RWPE2 (cell line): ENCODE measurements at places on chromosomes 2 and 18.

DNA sequence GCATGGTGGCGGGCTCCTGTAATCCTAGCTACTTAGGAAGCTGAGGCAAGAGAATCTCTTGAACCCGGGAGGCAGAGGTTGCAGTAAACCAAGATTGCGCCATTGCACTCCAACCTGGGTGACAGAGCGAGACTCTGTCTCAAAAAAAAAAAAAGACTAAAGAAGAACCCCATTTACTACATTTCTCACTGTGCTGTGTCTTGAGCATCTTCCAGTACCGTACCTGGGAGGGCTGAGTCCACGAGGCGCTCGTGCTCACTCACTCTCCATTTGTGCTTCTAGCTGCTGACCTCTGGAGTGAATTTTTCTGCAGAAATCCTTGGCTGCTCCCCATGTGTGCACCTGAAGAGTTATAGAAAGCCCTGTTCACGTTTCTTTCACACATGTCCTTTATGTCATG lies 204.8 kb downstream of the LDLRAD4 start:
- no peak for DNase-seq

DNA sequence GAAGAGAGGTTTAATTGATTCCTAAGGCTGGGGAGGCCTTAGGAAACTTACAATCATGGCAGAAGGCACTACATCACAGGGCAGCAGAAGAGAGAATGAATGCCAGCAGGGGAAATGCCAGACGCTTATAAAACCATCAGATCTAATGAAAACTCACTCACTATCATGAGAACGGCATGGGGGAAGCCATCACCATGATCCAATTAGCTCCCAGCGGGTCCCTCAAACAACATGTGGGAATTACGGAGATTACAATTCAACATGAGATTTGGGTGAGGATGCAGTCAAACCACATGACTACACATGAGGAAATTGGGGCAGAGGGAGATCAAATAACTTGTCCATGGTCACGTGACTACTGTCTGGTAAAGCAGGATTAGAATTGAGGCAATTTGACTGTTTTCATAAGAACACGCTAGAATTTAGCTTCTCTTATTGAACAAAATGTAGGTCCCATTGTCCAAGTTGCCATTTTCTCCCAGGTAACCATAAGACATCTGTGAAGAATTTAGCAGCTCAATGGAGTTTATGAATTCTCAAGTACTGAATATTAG lies 445.1 kb upstream of the CDH20 start:
- DNase-seq, result no peak

- DNase-seq, result no peak
Measured at GRCh38 chr2:227990937-227991336, 119.5 kb downstream of the DAW1 start.

GRCh38 chr2:214503568-214503967 lies 92.7 kb downstream of the VWC2L start:
- DNase-seq, result no peak

DNA sequence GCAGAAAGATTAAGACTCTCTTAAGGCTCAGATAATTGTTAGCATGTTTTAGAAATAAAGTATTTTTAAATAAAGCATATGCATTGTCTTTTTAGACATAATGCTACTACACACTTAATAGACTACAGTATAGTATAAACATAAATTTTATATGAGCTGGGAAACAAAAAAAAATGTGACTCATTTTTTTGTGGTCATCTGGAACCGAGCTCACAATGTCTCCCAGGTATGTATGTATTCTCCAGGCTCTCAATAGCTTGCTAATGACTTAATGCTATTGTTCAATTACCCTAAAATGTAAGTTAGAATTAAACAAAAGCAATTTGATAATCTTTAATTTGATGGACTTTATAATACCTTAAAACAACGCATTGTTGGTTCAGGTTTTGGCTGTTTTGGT lies 167.2 kb downstream of the NUP35 start:
- DNase-seq, result no peak

GRCh38 chr2:149451417-149452165 lies 121.2 kb downstream of the LYPD6 start:
- DNase-seq, result no peak

- DNase-seq, result no peak
Measured at GRCh38 chr18:34098109-34098508, 126.6 kb downstream of the NOL4 start.

- DNase-seq, result no peak
Measured at GRCh38 chr2:135299165-135299564, 231.9 kb downstream of the ZRANB3 start.

GRCh38 chr2:219823574-219823973 lies 196.1 kb downstream of the SLC4A3 start:
- DNase-seq, result no peak

GRCh38 chr18:57294547-57294946 lies 57.8 kb upstream of the ST8SIA3 start:
- no peak for DNase-seq

GRCh38 chr2:165431014-165431413 lies 38.5 kb upstream of the CSRNP3 start:
- no peak for DNase-seq

DNA sequence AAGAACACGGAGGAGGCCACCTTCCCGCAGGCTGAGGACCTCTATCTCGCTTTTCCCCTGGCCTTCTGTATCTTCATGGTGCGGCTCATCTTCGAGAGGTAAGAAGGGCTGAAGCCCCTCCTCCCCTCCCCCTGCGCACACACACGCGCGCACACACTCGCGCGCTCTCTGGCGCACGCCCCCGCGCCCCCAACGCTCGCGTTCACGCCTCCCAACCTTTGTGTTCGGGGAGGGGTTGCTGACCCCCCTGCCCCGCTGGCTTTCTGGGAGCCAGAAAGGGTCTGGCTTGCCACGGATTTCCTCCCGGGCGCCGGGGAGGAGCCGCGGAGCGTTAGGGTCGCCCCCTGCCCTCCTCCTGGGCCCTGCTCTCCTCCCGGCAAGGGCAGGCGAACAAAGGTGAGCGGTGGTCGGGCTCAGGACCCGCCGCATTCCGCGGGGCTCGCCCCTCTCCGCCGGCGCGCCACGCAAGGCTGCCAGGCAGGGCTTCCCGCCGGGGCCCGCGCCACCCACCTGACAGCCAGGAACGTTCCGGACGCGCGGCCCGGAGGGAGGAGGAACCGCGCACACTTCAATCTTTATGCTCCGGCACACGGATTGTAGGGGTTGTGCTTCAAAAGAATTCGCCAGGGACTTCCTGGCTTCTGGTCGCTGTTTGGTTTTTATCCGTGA lies 583 bp downstream of the CERS6 start:
- DNase-seq, result no peak

- DNase-seq, result no peak
Measured at GRCh38 chr2:112718863-112719370, 1.9 kb upstream of the NT5DC4 start.

DNA sequence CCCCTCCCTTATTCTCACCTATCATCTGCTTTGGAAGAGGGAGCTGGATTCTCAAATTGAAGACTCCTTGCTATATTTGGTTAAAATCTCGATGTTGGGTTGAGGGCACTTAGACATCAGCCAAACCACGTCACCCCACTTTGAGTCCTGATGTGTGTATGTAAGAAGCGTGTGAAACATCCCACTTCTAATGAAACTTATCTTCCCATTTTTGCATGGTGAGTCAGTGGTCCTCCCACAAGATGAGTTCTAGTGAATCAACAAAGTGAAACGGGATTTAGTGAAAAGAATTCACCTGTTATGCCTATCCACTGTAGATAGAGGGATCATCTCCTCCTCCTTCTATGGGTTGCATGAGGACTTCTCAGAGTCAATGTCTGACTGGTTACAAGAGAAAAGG lies 51.4 kb upstream of the SPRED2 start:
- DNase-seq, result no peak

GRCh38 chr2:227260041-227260440 lies 65.0 kb upstream of the MFF start:
- DNase-seq, result no peak

GRCh38 chr2:58614219-58614618 lies 373.1 kb upstream of the FANCL start:
- no peak for DNase-seq

DNA sequence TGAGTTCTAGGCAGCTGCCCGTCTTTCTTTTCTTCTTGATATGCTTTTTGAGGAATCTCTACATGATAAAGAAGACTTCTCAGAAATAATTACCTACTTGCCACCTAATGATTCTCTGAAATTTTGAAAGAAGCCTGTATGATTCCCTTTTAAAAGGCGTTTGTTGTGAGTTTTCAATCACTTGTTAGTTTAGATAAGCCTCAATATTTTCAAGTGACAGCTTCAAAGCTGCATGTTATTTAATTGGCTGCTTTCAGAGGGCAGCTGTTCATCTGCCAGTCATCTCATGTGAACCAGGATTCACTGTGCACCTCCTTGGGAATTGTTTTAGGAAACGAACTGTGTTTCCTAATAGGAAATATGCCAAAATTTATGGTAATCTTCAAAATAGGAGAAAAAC lies 938.1 kb downstream of the CPS1 start:
- no peak for DNase-seq

GRCh38 chr18:37544713-37545112 lies 20.9 kb downstream of the CELF4 start:
- DNase-seq, result no peak

DNA sequence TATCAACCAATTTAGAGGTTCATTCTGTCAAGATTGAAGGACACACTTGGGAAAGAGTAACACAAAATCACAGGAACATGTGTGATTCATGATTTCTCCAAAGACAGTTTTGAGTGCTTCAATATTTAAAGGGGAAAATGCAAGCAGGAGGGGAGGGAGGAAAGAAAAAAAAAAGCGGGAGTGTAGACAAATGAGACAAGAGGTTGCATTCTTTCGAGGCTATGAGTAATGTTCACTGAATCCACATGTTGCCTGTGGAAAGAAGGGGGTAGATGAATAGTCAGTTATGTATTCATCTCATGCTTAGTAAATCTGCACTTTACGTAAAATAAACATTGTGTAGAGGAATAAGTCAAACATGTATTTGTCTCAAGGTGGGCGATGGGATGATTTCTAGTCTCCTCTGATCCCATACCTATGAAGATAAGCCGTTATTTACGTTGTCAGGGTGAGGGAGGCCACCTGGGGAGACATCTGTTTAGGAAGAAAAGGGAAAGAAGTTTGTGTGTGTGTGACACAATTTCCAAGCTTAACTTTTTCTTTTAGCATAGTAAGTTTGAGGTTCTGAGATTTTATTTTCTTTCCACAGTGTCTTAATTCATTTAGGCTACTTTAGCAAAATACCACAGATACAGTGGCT lies 211.0 kb upstream of the ZC3H15 start:
- DNase-seq, result no peak

DNA sequence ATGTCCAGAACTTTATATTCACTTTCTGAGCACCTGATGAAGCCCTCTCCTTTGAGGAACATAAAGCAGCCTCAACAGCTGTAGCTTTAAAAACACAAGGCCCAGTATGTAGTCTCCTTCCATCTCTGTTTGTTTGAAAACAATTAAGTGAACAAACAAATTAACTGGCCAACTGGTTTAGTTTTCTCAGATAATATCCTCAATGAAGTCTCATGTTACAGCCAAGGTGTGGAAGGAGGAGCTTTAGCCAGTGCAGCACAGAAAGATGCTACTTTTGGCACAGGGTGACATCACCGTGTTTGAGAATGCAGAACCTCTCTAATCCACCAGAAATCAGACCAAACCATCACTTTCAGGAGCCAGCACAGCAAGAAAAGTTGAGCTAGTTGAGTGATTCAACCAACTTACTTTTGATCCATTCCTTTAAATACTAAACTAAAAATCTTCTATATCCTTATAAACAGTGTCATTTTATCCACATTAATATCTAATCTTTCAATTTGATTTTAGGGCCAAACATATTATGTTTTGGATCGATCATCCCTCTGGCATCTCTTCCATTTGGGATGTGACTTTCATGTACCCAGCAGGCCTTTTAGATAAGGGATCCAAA lies 488.7 kb downstream of the ARHGAP15 start:
- no peak for DNase-seq

DNA sequence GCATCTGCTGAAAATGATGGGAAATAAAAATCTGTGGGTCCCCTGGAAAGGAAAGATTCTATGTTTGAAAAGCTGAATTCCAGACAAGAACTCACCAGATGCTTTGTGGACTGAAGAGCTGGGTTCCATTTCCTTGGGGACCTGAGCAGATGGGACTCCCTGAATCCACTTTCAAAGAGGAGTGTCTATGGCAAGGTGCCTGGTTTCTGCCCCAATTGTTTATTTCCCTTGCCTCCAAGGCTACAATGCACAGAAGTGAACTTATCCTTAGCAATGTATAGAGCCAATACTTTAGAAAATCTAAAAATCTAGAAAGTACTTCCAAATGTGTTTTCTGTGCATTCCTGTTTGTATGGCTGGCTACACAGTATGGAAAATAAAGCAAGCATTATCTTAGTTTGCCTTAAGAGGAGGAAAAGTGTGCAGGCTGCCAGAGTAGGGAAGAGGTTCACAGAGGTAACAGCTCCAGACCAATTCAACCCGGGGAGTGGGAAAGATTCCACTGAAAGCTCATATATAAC lies 420.5 kb downstream of the NRXN1 start:
- no peak for DNase-seq

GRCh38 chr2:109372171-109372568 lies 241.6 kb downstream of the SEPTIN10 start:
- DNase-seq, result peak; percentile 4

- no peak for DNase-seq
Measured at GRCh38 chr2:178510384-178510783, 30.1 kb downstream of the PLEKHA3 start.

DNA sequence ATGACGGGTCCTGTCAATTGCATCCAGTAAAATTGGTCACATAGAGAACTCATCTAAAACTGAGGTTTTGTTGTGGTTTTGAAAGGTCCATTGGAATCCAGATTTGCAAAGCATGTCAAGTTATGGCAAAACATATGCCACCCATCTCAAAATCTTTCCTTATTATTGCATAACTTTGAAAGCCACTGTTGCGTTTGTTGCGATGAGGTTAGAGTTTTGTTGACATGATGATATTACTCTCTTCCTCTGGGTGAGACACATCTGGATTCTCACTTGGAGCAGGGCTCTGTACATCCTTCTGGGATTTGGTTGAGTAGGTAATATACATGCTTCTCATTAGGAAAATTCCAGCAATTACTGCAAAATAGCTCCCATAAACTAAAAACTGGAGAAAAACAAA lies 20.6 kb downstream of the SCYGR5 start:
- DNase-seq, result no peak
